Activated T-helper 2 cell treated with anti-CD3 and anti-CD28 coated beads, Interferon-gamma antibody, Interleukin-2, Interleukin-4, amounts not matched to agents 10 μg/mL and 5 μg/mL and 100 μg/mL, durations not matched to agents 14 hours and 24 hours and 36 hours (primary cell): ENCODE measurements at places on chromosomes 11 and 22. TPM values are rescaled to one million over a fixed set of nuclear protein-coding genes. Genes with fewer than 3 reads are reported as not detected.

WNT7B gene
- total RNA-seq = not detected in 2 replicates

CLCF1 gene
- total RNA-seq = 2.9 and 3.0 TPM in 2 replicates

- H3K27ac ChIP-seq = no peak overlapping the region
- H3K4me1 ChIP-seq = peaks cover 11% of the 10 kb centered on the region
- DNase-seq = no peak
- H3K27me3 ChIP-seq = no peaks in the 10 kb centered on the region
- no peak overlapping the region for H3K4me3 ChIP-seq
- H3K36me3 ChIP-seq = peaks cover 41% of the 10 kb centered on the region
These were observed 74.9 kb upstream of the ADSL start for GRCh38 chr22:40271440-40271839.

- DNase-seq = no peak
- H3K27me3 ChIP-seq = no peaks in the 10 kb centered on the region
- no peak overlapping the region for H3K27ac ChIP-seq
These were observed 430.5 kb upstream of the ANO3 start for GRCh38 chr11:25901415-25901814.

GRCh38 chr11:72238040-72238450 lies 5.9 kb downstream of the PHOX2A start:
- H3K4me1 ChIP-seq = peaks cover 14% of the 10 kb centered on the region
- H3K27me3 ChIP-seq = peaks cover 36% of the 10 kb centered on the region
- DNase-seq = peak; percentile 36
- H3K4me3 ChIP-seq = no peak overlapping the region
- H3K27ac ChIP-seq = no peak overlapping the region

DNA sequence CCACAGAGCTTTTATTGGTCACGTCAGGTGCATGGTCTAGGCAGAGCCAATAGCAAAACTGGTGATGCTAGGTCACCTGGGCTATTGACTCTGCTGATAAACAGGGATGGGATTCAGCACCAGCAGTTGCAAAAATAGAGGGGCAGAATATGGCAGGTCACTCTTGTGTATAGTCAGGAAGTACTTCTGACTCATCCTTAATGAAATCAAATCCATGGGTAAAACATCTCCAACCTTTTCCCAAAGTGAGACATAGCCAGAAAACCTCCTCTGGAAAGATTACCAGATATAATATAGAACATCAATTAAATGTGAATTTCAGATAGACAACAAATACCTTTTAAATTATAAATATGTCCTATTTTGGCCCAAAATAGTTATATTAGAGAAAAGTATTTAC lies 383.2 kb downstream of the METTL15 start:
- no peak overlapping the region for H3K27ac ChIP-seq
- no peaks in the 10 kb centered on the region for H3K27me3 ChIP-seq
- no peaks in the 10 kb centered on the region for H3K4me1 ChIP-seq
- H3K36me3 ChIP-seq = no peaks in the 10 kb centered on the region
- no peak overlapping the region for H3K4me3 ChIP-seq
- DNase-seq = no peak
